ENCODE measurements at places on chromosomes 6 and 20.

DNA sequence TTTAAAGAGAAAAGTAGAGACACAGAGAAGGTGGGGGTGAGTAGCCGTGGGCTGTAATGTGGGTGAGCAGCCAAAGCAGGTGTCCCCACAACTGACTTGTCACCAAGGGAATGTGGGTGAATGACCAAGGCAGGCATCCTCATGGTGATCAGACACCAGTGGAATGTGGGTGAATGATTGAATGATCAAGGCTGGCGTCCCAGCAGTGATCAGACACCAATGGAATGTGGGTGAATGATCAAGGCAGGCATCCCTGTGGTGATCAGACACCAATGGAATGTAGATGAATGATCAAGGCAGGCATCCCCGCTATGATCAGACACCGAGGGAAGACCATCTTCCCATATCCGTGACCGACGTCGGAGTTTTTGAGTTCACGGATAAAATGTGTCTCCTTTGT lies 49.8 kb upstream of the OR14J1 start:
- DNase-seq, result no peak

DNA sequence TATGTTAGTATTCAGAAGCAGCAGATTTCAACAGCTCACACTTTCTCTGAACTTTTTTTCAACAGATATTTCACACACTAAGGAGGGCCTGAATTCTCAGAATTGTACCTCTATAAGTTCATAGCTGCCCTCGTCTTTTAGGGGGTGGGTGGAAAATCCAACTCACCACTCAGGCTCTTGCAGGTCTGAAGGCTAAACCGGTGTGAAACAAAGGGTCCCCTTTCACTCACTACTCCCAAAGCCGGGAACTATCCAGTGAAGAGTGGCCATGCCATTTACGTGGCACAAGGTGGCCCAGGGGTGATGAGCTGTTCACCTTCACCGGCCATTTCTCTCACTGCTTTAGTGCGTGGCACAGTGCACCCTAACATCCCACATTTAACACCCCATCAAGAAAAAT lies 24.2 kb downstream of the TBC1D7 start:
- no peak for DNase-seq

- DNase-seq, result no peak
These were observed 50.7 kb downstream of the UBE2V1 start for GRCh38 chr20:50062006-50062838.

GRCh38 chr6:24927277-24927955 lies 8.3 kb downstream of the RIPOR2 start:
- no peak for DNase-seq

DNA sequence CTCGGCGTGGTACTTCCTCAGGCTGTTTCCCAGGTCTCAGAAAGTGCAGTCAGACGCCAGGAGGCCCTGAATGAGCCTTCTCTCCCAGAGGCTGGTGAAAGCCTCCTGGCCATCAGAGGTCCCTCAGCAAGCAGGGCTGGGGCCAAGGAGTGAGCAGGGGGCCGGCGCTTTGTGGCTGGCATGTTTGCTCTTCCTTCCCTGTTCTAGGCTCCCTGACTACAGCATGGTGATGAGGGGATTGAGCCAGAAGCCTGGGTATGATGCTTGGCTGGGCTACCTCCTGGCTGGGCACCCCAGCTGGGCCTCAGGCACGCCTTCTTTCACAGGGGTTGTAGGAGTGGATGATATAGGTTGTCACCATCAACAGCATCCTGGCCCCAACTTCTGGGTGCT lies 11.7 kb upstream of the DNAJC5 start:
- no peak for DNase-seq

- no peak for DNase-seq
These were observed 2.9 kb downstream of the AIG1 start for GRCh38 chr6:143063631-143064030.

DNA sequence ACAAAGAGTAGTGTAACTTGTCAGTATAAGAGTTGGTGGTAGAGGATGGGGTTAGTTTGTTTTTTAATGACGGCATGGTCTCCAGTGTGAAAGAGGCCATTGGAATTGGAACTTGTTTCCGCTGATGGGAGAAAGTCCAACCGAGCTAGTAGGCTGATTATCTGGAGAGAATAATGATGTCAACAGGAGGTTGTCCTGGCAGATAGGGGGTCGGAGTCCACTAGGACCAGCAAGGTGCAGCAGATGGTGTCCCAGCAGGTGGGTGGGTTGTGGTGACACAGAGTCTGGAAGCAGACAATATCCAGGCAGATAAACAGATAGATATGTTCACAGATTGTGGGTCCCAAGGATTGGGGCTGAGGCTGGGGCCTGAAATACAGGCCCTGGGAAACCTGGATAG lies 35.1 kb downstream of the PKIB start:
- no peak for DNase-seq

All from suppressor macrophage (primary cell).